ENCODE measurements at places on chromosomes 2 and 18.
A peak's percentile ranks its signal among the peaks of the same experiment; 100 is the strongest.

- peak; percentile 82 for DNase-seq
These were observed 112.5 kb downstream of the NCK2 start for GRCh38 chr2:105857076-105857740.

DNA sequence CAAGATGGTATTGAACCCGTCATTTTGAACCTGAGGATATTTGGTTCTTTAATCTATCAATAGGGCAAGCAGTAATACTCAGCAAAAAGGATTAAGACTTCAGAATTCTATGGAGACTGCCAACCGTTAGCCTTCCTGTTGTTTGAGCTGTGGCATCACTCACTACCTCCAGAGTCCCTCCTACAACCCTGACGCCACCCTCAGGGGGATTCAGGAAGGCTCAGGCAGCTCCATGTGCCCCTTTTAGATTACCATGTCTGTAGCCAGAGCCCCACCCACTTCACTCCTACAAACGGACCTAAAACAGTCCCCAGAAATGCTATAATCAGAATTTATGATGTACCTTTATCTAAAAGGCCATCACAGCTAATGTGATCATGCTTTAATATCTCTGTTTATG lies 172.9 kb downstream of the EPHA4 start:
- DNase-seq = no peak

DNA sequence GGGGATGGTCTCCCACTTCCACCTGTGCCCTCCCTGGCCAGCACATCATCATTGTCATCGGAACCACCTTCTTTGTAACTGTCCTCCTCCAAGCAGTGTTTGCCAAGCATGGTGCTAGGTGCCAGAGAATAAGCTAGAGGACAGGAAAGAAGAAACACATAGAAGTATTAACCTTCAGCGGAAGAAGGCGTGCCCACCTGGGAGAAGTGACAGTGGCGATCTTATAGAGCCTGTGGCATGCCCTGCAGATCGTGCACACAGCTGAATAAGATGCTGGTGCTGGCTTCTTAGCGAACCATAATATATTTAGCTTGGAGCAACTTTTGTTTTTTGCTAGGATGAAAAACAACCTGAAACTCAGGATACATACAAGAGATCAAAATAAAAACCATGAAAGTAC lies 148.0 kb downstream of the FAM210A start:
- DNase-seq = no peak

- DNase-seq = no peak
These were observed 45.2 kb upstream of the MYO1B start for GRCh38 chr2:191199929-191200512.

GRCh38 chr2:167406558-167406957 lies 518.3 kb downstream of the XIRP2 start:
- DNase-seq = no peak

- DNase-seq = no peak
These were observed 217.2 kb downstream of the LDLRAD4 start for GRCh38 chr18:13435586-13436333.

GRCh38 chr18:51447351-51448342 lies 250.2 kb upstream of the MEX3C start:
- DNase-seq = no peak

DNA sequence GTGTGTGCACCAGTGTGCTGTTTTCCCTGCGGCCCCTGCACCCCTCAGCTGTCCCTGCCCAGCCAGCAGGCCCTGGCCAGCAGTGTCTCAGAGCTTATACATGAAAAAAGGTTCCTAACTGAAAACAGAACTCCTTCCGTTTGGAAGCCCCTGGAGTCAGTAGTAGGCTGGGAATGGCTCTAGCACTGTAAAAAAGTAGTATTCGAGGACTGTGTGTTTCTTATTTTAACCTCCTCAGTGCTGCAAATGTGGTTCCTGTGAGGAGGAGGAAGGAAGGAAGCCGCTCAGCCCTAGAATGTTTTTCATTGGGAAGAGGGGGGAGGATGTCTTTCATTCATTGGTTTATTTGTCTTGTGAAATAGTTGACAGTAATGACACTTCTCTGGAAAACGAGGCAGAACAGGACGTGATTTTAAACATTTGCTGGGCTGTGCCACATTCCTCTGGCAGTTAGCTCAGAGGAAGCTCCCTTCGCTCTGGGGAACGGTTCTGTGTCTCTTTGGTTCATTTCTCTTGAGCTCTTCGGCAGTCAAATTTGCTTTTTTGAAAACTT lies 103.5 kb downstream of the SPTBN1 start:
- no peak for DNase-seq

DNA sequence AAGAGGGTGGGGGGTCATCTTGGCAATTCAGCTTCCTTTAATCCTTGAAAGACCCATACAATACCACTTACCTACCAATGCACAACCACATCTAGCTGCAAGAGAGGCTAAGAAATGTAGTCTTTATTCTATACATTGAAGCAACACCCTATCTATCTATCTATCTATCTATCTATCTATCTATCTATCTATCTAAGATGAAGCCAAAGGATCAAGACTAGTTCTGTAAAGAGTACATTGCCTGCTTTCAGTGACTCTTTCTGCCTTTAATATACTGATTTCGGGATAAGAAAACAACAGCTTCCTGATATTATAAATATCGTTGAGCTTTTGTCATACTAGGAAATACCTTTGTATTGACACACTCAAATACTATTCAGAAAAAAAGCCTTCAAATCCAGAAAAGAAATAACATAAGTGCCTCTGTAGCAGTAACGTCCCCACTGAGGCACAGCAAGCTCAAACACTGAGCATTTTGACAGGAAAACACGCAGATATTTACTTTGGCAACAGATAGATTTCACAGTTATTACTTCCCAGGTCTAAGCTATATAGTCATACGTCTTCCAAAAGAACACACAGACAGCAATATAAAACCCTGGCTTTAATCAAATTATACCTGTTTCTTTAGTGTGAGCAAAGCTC lies 139.4 kb upstream of the SERTAD2 start:
- DNase-seq = no peak
